Left renal cortex interstitium (tissue), 4 donors: ENCODE measurements at places on chromosomes 7 and 10. TPM values are rescaled to one million over a fixed set of nuclear protein-coding genes. Genes with fewer than 3 reads are reported as not detected.

GRCh38 chr10:17742918-17743317 is 9.1 kb upstream of the TMEM236 start:
- DNase-seq = peak; percentile 20

GRCh38 chr10:13511409-13511808 is 17.4 kb downstream of the BEND7 start:
- no peak for DNase-seq

MKI67 gene
- 66.1 TPM for polyA plus RNA-seq

INMT gene
- 1.9 TPM for polyA plus RNA-seq

- no peak for DNase-seq
These were observed 78.6 kb upstream of the DYNC1I1 start for GRCh38 chr7:95693551-95694333.

SFRP5 gene
- polyA plus RNA-seq = 0.10 TPM

- no peak for DNase-seq
These were observed 127.5 kb upstream of the GPR26 start for GRCh38 chr10:123538401-123539320.

GRCh38 chr7:50272808-50273207 is 31.7 kb upstream of the IKZF1 start:
- no peak for DNase-seq

ST8SIA6 gene
- 1.3 TPM for polyA plus RNA-seq

OR2A42 gene
- 0.58 TPM for polyA plus RNA-seq

- no peak for DNase-seq
These were observed 2.1 kb downstream of the KIF5B start for GRCh38 chr10:32054094-32054493.
